Epithelial cell of proximal tubule (primary cell): ENCODE measurements at places on chromosomes 1 and 21. TPM values are rescaled to one million over a fixed set of nuclear protein-coding genes. Genes with fewer than 3 reads are reported as not detected.

DNA sequence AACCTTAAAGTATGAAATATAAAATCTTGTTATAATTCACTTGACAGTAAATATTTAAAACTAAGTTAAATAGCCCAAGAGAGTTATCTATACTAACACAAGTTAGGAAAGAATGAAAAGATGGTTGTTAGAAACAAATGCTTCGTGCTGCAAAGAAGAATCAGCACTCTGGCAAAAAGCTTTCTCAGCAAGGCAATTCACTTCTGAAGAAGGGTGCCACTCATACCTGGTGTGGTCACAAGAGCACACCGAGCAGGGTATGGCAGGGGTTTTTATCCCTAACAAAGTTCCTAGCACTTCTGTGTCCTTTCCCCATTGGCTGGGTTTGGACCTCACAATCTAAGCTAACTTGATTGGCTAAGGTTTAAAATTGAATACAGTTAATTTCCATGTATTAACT is 121.0 kb downstream of the MAGI3 start:
- no peak for DNase-seq

RSPH1 gene
- 1.8 TPM in 1 of 2 replicates, not detected in the other for total RNA-seq

- DNase-seq: no peak
Measured at GRCh38 chr1:156281693-156282478, 739 bp downstream of the SMG5 start.

HAO2 gene
- total RNA-seq: not detected in 2 replicates

ZFYVE9 gene
- total RNA-seq: 9.8 and 17.6 TPM in 2 replicates

HMGCS2 gene
- total RNA-seq: not detected in 2 replicates

DNA sequence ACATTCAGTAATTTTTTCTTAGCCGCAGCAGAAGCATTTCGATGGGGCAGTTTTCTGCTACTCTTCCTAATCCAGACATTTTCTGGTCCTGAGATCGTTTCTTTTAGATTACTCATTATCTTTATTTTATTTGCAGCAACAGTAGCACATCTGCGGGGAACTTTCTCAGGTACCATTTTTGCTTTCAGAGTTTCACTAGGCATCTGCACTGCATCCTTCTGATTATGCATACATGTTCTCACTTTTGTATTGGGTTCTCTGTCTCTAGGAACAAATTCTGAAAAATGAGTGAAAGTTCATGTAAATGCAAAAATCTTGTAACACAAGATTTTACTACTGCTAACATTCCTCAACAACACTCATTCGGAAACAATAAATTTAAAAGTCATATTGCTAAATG is 3.9 kb upstream of the PSMG1 start:
- no peak for DNase-seq

- no peak for DNase-seq
Measured at GRCh38 chr1:215262106-215262505, 179.6 kb downstream of the KCNK2 start.

DNA sequence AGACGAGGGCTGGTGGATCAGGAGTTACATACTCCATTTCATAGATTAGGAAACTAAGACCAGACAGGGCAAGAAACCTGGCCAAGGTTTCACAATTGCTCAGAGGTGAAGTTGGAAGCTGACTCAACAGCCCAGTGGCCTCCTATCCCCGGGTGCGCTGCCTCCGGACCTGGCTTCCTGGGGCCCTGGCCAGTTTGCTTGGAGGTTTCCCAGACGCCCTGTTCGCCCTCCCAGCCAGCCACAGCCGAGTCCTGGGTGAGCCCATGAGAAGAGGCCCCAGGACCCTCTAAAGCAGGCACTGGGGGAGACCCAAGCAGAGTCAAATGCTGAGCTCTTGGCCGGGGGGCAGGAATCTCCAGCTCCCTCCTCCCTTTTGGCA is 180.1 kb downstream of the ZBTB18 start:
- no peak for DNase-seq

- DNase-seq: no peak
Measured at GRCh38 chr1:107588321-107588720, 376.7 kb downstream of the VAV3 start.

- DNase-seq: no peak
Measured at GRCh38 chr1:196651637-196652215, at the start of gene CFH. Gene CFH, plus strand, starts transcription at chr1:196652043. Its CDS starts 75 bp downstream, at chr1:196652118.

GRCh38 chr1:171898941-171899340 is 57.6 kb downstream of the DNM3 start:
- no peak for DNase-seq

DNA sequence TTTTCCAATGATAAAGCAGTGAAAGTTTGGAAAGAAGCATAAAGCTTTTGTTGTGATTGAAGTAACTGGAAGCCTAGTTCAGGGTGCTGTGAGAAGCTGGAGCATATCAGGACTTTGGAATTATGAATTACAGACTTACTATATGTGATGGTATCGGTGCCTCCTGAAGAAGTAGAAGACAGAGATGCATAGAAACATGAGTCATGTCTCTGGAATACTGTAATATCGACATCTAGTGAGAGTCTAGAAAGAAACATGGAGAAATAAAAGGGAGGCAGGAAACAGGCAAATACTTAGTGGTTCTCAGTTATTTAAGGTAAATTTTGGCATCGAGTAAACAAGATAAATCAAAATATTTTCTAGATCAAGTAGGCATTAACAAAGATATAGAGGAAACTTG is 103.0 kb downstream of the CAMTA1 start:
- no peak for DNase-seq

DNA sequence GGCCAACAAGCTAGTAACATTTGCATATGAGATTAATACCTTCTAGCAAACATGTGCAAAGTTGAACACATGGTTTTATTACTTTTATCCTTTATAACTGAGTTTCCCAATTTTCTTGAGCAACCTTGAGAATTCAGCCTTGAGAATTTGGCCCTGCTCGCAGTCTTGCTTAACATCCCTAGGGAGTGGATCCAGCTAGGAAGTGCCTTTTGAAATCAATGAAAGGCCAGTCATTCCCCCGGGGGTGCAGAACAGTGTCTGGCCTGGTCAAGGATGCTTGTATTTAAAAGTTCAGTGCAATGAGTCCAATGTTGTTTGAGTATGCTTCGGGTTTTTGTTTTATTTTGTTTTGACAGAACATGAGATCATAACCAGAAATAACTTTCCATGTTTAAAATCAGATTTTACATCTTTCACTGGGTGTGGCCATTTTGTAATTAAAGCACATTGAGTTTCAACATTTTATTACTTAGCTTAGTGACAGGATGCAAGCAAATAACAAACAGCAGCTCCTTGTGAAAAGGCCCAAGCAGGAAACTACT is 16.7 kb downstream of the PALMD start:
- no peak for DNase-seq

SPRR2A gene
- total RNA-seq: 0.92 and 1.8 TPM in 2 replicates

NBPF10 gene
- 0.51 and 0.52 TPM in 2 replicates for total RNA-seq

DNA sequence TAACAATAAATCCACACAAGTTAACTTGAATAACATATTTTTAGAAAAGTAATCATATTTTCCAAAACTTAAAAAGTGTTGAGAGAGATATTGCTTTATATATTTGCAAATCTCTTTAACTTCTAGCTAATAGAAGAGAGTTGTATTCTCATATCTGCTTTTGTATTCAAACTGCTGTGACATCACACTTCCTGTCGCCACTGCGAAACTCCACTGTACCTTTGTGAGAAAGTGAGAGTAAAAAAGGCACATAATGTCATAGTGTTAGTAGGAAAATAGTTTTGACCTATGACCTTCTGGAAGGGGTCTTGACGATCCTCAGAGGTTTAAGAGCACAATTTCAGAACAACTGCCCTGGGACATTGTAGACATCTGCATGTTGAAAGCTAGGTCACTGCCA is 21.6 kb downstream of the AK5 start:
- no peak for DNase-seq

GRCh38 chr1:7540816-7541215 is 230.3 kb upstream of the VAMP3 start:
- no peak for DNase-seq

- no peak for DNase-seq
Measured at GRCh38 chr1:110538921-110539320, 19.9 kb upstream of the KCNA10 start.

XCL2 gene
- total RNA-seq: not detected in 2 replicates

PPFIA4 gene
- total RNA-seq: 0.14 and 11.6 TPM in 2 replicates

TNFSF4 gene
- 0.29 and 0.35 TPM in 2 replicates for total RNA-seq

- DNase-seq: no peak
Measured at GRCh38 chr1:52190500-52191252, 48.8 kb downstream of the ZFYVE9 start.

SYT6 gene
- not detected in 2 replicates for total RNA-seq

GRCh38 chr1:173616859-173617258 is 14.0 kb upstream of the SLC9C2 start:
- no peak for DNase-seq

OR2M2 gene
- total RNA-seq: not detected in 2 replicates

- no peak for DNase-seq
Measured at GRCh38 chr1:240701412-240701811, 89.5 kb upstream of the GREM2 start.
